Myocyte (in vitro differentiated cells): ENCODE measurements at places on chromosomes 3 and 15. TPM values are rescaled to one million over a fixed set of nuclear protein-coding genes. Genes with fewer than 3 reads are reported as not detected.

Gene FETUB
- not detected in 2 replicates for total RNA-seq

Gene SLC9C1
- total RNA-seq = not detected in 2 replicates

Gene ADAMTS9
- total RNA-seq = 1.0 and 5.1 TPM in 2 replicates

Gene ROPN1
- total RNA-seq = not detected in 2 replicates

Gene RNF168
- 9.2 and 13.2 TPM in 2 replicates for total RNA-seq

DNA sequence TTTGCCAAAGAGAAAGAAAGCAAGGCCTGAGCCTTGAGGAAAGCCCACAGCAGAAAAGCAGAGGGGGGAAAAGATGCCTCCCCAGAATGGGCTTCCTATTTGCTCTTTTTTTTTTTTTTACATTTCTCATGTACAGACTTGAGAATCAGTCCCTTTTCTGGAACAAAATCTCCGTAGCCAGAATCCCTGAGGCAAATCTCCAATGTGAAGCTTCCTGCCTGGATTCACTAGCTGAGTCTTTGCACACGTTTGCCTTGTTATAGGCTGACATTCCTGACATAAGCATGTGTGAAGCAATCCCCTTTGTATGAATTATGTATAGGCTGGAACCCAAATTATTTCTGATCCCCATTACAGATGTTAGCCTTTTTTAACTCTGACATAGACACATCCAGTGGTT is 52.2 kb upstream of the ACTL6A start:
- no peak for DNase-seq

DNA sequence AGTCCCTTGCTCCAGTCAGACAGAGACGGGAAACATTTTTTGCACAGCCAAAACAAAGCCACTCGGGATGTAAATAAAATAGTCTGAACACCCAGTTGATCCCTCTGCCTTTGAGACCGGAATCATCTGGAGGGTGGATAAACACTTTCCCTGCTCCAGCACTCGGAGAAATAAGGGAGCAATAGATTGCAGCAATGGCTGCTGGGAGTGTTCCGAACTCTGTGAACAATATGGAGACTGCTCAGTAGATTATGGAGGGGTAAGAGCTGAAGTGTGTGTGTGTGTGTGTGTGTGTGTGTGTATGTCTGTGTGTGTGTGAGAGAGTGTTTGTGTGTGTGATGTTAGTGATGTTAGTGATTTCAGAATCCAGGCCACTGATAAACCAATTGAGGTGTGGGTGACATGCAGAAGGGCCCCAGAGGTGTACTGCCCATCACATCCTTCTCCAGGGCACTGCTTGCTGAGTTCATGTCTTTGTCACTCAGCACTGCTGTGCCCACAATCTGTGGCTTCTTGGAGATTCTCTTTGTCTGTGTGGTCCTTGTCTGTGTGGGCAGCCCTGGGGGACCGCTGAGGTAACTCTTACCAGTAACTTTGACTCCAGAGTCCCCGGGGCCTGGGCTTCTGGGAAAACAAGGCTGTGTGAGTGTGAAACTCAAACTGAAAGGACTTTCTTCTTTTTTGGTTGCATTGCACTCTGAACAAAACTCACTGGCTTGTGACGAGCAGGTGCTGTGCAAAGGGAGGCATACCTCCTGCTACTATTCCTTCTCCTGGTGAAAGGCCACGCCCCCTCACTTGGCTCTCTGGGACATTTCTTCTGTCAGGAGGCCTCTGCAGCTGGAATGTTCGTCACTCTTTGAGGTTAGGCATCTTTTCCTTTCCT is 23.0 kb downstream of the CRYGS start:
- peak; percentile 13 for DNase-seq
